Natural killer cell treated with Interleukin-12 subunit alpha and Interleukin-12 subunit beta and Interleukin-15 and Interleukin-18, amount 100 ng/mL, for 72 hours (primary cell): ENCODE measurements at places on chromosomes 1 and 21. TPM values are rescaled to one million over a fixed set of nuclear protein-coding genes. Genes with fewer than 3 reads are reported as not detected.
A peak's percentile ranks its signal among the peaks of the same experiment; 100 is the strongest.

LAX1 gene
- total RNA-seq: 7.7 TPM

ESPN gene
- total RNA-seq: 0.84 TPM

PPCS gene
- 26.4 TPM for total RNA-seq

CELA2B gene
- not detected for total RNA-seq

ANGPTL3 gene
- total RNA-seq: not detected

SPTA1 gene
- 0.43 TPM for total RNA-seq

MANEAL gene
- total RNA-seq: 2.8 TPM

DNA sequence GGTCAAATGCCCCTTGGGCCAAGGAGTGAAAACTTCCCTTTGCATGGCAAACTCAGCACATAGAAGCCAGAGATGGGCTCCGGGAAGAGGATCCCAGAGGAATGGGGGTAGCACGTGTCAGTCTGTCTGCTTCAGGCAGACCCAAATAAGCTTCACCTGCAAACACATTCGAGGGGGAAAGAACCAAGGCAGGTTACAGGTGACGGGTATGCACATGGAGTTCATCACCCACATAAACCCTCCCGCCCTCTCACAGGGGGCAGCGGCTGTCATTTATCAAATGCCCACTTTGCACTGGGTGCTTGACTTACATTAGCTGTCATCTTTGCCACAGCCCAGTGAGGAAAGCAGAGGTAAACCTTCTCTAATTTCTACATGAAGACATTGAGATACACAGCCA, 73.0 kb upstream of the TLR5 start:
- H3K4me3 ChIP-seq: no peak overlapping the region
- no peak overlapping the region for H3K27ac ChIP-seq
- H3K36me3 ChIP-seq: peaks cover 6% of the 10 kb centered on the region
- H3K27me3 ChIP-seq: no peaks in the 10 kb centered on the region

GRCh38 chr1:63777286-63777685, 3.5 kb downstream of the ROR1 start:
- H3K36me3 ChIP-seq: peaks cover 7% of the 10 kb centered on the region
- no peak for DNase-seq
- peaks cover 6% of the 10 kb centered on the region for H3K4me1 ChIP-seq
- peaks cover 67% of the 10 kb centered on the region for H3K27me3 ChIP-seq
- H3K27ac ChIP-seq: no peak overlapping the region

DNA sequence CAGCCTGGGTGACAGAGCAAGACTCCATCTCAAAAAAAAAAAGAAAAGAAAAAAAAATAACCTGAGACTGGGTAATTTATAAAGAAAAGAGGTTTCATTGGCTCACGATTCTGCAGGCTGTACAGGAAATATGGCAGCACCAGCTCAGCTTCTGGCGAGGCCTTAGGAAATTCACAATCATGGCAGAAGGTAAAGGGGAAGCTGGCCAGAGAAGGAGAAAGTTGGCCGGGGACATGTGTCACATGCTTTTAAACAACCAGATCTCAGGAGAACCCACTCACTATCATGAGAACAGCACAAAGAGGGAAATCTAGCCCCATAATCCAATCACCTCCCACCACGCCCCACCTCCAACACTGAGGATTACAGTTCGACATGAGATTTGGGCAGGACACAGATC, 125.3 kb downstream of the DISP1 start:
- H3K27me3 ChIP-seq: no peaks in the 10 kb centered on the region
- no peaks in the 10 kb centered on the region for H3K36me3 ChIP-seq
- no peaks in the 10 kb centered on the region for H3K4me1 ChIP-seq
- no peak for DNase-seq
- no peak overlapping the region for H3K27ac ChIP-seq

GRCh38 chr21:34544032-34544496, 32.1 kb upstream of the KCNE1 start:
- H3K36me3 ChIP-seq: no peaks in the 10 kb centered on the region
- no peak for DNase-seq

- peaks cover 40% of the 10 kb centered on the region for H3K27me3 ChIP-seq
- no peak overlapping the region for H3K27ac ChIP-seq
- DNase-seq: no peak
- H3K4me1 ChIP-seq: no peaks in the 10 kb centered on the region
- no peak overlapping the region for H3K4me3 ChIP-seq
Observed at GRCh38 chr1:208227366-208227765, 16.8 kb downstream of the PLXNA2 start.

GRCh38 chr1:183553331-183553730, 36.9 kb downstream of the NCF2 start:
- H3K4me3 ChIP-seq: no peak overlapping the region
- H3K4me1 ChIP-seq: no peaks in the 10 kb centered on the region
- DNase-seq: no peak
- H3K36me3 ChIP-seq: peaks cover 16% of the 10 kb centered on the region

DNA sequence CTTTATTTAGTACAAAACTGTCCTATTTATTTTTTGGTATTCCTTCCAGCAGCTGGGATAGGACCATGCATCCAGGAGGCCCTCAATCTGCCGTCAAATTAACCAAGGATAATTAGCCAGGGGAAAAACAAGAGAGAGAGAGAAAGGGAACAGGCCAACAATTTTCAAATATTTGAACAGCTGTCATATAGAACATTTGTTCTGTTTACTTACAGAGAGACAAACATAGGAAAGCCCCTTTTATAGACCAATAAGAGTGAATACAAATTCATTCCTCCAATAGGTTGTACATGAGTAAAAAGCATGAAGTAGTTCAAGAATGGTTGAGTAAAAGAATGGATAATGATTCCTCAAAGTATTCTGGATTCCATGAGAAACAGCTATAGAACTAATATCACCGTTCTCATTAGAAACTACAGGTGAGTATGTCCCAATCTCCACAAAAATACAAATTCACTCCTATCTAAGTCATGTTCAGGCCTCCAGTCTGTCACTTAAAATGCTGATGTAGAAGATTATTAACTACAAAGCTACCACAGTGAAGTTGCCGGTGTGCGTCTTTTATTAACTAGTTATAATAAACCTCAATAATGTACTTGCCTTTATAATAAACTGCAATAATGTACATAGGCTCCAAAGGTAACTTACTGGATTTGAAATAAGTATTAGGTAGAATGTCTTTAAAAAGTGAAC, 64.8 kb upstream of the GNG4 start:
- no peaks in the 10 kb centered on the region for H3K27me3 ChIP-seq
- no peaks in the 10 kb centered on the region for H3K36me3 ChIP-seq
- no peak overlapping the region for H3K27ac ChIP-seq

- no peak overlapping the region for H3K4me3 ChIP-seq
- no peak for DNase-seq
- no peaks in the 10 kb centered on the region for H3K36me3 ChIP-seq
- peaks cover 21% of the 10 kb centered on the region for H3K27me3 ChIP-seq
- no peak overlapping the region for H3K27ac ChIP-seq
- H3K4me1 ChIP-seq: no peaks in the 10 kb centered on the region
Observed at GRCh38 chr1:170225781-170226530, 80.2 kb downstream of the NTMT2 start.

DNA sequence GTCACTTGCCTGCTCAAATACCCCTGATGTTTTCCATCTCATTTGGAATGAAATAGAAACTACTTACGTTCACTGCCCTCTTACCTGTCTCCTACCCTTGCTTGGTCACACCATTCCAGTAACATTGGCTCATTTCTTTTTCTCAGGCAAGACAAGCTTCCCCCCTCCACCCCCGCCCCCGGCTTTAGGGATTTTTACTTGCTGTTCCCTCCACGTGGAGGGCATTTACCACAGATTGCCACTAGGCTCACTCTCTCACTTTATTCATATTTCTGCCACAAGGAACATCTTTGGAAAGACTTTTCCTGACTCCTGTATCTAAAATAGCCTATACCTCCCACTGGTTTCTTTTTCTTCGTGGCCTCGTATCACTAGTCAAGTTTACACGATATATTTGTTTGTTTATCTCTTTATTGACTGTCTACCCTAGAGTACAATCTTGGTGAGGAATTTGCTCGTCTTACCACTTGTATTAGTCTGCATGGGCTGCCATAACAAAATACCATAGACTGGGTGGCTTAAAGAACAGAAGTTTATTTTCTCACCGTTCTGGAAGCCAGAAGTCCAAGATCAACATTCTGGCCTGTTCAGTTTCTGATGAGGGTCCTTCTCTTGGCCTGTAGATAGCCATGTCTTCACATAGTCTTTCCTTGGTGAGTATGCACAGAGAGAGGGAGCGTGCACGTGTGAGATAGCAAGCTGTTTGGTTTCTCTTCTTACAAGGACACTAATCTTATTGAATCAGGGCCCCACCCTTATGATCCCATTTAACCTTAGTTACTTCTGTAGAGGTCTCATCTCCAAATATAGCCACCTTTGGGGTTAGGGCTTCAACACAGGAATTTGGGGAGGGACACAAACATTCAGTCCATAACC, 126.2 kb downstream of the NRDC start:
- no peaks in the 10 kb centered on the region for H3K4me1 ChIP-seq
- H3K27me3 ChIP-seq: no peaks in the 10 kb centered on the region
- H3K4me3 ChIP-seq: no peak overlapping the region
- H3K27ac ChIP-seq: no peak overlapping the region

DNA sequence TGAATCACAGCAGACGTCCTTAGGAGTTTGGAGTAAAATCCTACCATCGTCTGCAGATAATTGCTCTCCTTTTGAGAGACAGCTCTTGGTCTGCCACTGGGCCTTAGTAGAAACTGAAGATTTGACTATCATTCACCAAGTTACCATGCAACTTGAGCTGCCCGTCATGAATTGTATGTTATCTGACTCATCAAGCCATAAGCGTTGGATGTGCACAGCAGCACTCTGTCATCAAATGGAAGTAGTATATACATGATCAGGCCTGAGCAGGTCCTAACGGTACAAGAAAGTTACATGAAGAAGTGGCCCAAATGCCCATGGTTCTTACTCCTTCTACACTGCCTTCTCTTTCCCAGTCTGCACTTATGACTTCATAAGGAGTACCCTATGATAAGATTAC, 317.8 kb downstream of the GPATCH2 start:
- no peaks in the 10 kb centered on the region for H3K36me3 ChIP-seq
- no peaks in the 10 kb centered on the region for H3K4me1 ChIP-seq
- H3K27me3 ChIP-seq: no peaks in the 10 kb centered on the region
- no peak overlapping the region for H3K27ac ChIP-seq

- H3K27ac ChIP-seq: peak overlapping the region; percentile 98
- H3K4me3 ChIP-seq: peak overlapping the region; percentile 95
- H3K36me3 ChIP-seq: peaks cover 15% of the 10 kb centered on the region
- DNase-seq: no peak
Observed at GRCh38 chr1:88892357-88892877, 1.1 kb upstream of the GTF2B start.

- H3K4me3 ChIP-seq: peak overlapping the region; percentile 67
- no peak for DNase-seq
- peaks cover 9% of the 10 kb centered on the region for H3K27me3 ChIP-seq
- peaks cover 43% of the 10 kb centered on the region for H3K4me1 ChIP-seq
- H3K36me3 ChIP-seq: peaks cover 6% of the 10 kb centered on the region
- peak overlapping the region; percentile 83 for H3K27ac ChIP-seq
Observed at GRCh38 chr1:100713626-100714025, 5.9 kb upstream of the VCAM1 start.

GRCh38 chr1:51415963-51416362, 85.6 kb upstream of the TTC39A start:
- H3K36me3 ChIP-seq: peaks cover 38% of the 10 kb centered on the region
- H3K4me3 ChIP-seq: no peak overlapping the region
- peaks cover 11% of the 10 kb centered on the region for H3K4me1 ChIP-seq
- H3K27ac ChIP-seq: no peak overlapping the region
- DNase-seq: no peak
- H3K27me3 ChIP-seq: no peaks in the 10 kb centered on the region

GRCh38 chr1:179146476-179146875, 64.6 kb downstream of the TOR3A start:
- no peak overlapping the region for H3K27ac ChIP-seq
- DNase-seq: no peak
- no peaks in the 10 kb centered on the region for H3K27me3 ChIP-seq
- peaks cover 18% of the 10 kb centered on the region for H3K4me1 ChIP-seq

- no peak overlapping the region for H3K27ac ChIP-seq
- peaks cover 12% of the 10 kb centered on the region for H3K4me1 ChIP-seq
- H3K27me3 ChIP-seq: no peaks in the 10 kb centered on the region
- no peak overlapping the region for H3K4me3 ChIP-seq
Observed at GRCh38 chr1:12285496-12286143, 55.8 kb downstream of the VPS13D start.

DNA sequence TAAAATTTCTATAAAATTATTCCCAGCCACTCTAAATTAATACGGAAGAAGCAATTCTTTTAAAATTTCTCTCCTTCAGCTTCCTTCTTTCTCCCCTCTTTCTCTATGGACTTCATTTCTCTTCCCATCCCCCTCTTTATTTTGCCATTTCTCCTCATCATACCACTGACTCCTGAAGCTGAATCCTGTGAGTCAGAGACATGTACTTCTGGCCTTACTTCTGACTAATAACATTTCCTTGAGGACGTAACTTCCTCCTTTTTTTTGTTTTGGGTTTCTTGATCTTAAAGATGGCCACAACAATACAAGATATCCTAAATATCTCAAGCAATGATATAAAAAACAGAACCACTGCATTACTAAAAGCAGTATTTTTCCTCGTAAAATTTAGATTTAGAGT, 63.6 kb upstream of the DENND1B start:
- peaks cover 12% of the 10 kb centered on the region for H3K4me1 ChIP-seq
- no peak overlapping the region for H3K4me3 ChIP-seq
- peaks cover 3% of the 10 kb centered on the region for H3K27me3 ChIP-seq
- DNase-seq: no peak
- H3K36me3 ChIP-seq: no peaks in the 10 kb centered on the region

DNA sequence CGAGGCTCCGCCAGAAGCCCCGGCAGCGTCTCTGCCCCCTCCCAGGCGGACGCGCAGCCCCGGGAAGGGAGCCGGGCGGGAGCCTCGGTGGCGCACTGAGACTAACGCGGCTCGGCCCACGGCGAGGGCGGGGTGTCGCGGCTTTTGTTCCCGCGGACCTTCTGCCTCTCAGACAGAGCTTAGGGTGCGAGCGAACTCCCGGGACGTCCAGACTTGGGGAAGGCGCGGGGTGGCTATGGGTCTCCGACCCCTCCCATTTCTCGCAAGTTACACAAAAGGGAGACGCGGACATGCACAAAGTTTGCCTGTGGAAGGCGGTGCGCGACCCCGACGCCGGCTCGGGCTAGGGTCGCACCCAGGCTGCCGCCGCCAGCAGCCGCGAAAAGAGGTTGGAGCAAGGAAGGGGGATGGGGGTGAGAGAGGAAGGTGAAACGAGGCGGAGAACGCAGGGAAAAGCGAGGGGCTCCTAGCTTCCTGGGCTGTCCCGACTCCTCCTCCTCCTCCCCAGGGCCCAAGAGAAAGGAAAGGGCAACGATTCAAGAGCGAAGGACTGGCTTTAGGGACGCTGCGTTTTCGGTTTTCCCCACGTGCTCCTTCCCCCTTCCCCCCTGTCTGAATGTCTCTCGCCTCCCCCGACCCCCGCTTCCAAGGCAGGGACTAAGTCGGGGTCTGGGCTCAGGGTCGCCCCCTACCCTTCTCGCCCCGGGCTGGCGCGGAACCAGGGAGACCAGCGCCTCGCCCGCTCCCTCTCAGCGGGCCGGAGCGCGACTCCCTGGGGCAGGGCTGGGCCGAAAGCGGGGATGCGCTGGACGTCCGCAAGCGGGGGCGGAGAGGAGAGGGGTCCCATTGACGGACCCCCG, 729 bp downstream of the APP start:
- H3K36me3 ChIP-seq: no peaks in the 10 kb centered on the region
- DNase-seq: no peak
- peaks cover 17% of the 10 kb centered on the region for H3K4me1 ChIP-seq
- H3K27me3 ChIP-seq: peaks cover 27% of the 10 kb centered on the region
- H3K27ac ChIP-seq: no peak overlapping the region
- peak overlapping the region; percentile 77 for H3K4me3 ChIP-seq
